Naive B cell (primary cell): ENCODE measurements at places on chromosomes 12 and 14.

DNA sequence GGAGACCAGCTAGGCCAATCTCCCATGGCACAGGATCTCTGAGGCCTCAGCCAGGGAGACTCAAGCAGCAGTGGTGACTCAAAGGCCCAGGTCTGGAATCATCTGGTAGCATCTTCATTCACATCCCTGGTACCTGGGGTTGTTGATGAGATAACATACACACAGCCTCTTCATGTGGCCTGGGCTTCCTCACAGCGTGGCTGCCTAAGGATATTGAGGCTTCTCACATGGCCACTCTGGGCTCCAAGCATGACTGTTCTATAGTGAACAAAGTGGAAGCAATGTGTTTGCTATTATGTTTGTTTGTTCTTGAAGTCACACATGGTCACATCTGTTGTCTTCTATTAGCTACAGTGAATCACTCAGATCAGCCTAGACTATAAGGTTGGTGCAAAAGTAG lies 584.1 kb downstream of the VRK1 start:
- no peak for DNase-seq

DNA sequence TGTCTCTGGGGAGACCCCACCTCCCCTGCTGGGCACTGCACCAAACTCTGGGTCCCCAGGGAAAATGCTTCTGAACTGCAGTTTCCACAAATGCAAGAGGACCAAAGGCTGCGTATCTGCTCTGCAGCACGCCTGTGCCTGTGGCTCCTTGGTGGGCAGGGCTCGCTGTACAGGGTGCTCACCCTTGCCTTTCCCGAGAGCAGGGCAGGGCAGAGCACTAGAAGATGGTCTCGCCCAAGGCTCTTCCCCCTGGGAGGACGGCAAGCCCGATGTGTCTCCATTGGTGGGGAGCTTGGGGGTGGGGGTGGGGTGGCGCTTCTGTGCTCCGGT lies 175.3 kb upstream of the RTL1 start:
- no peak for DNase-seq

GRCh38 chr12:89339526-89339925 lies 12.8 kb downstream of the DUSP6 start:
- no peak for DNase-seq

- no peak for DNase-seq
Measured at GRCh38 chr12:28065889-28066630, 93.5 kb upstream of the PTHLH start.

- DNase-seq = no peak
Measured at GRCh38 chr14:74974364-74975058, 19.1 kb upstream of the PGF start.

DNA sequence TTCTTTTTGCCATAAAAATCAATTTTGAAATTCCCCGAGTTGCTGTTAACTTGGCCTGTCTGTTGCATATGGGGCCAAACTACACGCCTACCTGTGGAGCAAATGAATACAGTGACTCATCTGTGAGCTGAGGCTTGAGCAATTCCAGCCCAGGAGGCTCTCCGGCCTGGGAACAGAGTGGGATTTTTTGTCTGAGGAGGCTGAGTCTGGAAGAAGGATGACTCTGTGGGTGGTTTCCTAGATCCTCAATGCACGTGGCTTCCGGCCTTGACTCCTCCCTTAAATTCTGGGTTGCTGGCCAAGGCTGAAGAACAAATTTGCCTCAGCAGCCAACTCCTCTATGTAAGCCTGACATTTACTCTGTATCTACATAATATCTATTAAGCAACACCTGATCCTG lies 124.1 kb downstream of the SSPN start:
- no peak for DNase-seq

- DNase-seq = no peak
Measured at GRCh38 chr14:81485372-81485771, 48.3 kb downstream of the SEL1L start.

- DNase-seq = no peak
Measured at GRCh38 chr12:25324861-25325260, 74.1 kb upstream of the KRAS start.
